ENCODE measurements at places on chromosomes 12 and 14. TPM values are rescaled to one million over a fixed set of nuclear protein-coding genes. Genes with fewer than 3 reads are reported as not detected.

GRCh38 chr12:123860377-123860776, 98.3 kb downstream of the DNAH10 start:
- H3K27ac ChIP-seq = no peak overlapping the region
- H3K4me1 ChIP-seq = no peaks in the 10 kb centered on the region
- no peaks in the 10 kb centered on the region for H3K27me3 ChIP-seq
- H3K4me3 ChIP-seq = no peak overlapping the region
- no peak for DNase-seq

OVCH1 gene
- total RNA-seq = not detected

LMNTD1 gene
- not detected for total RNA-seq

KRT73 gene
- 0.36 TPM for total RNA-seq

ZC2HC1C gene
- 3.0 TPM for total RNA-seq
